Large intestine (tissue), 12 donors: ENCODE measurements at places on chromosomes 6 and 20. TPM values are rescaled to one million over a fixed set of nuclear protein-coding genes. Genes with fewer than 3 reads are reported as not detected.

CTCFL gene
- 0.03 TPM for polyA plus RNA-seq

CPXM1 gene
- 28.6 TPM for polyA plus RNA-seq

C6orf15 gene
- polyA plus RNA-seq, result not detected

UST gene
- 2.9 TPM for polyA plus RNA-seq

ATP5F1E gene
- polyA plus RNA-seq, result 115 TPM

GRIK2 gene
- polyA plus RNA-seq, result 3.3 TPM

C6orf163 gene
- polyA plus RNA-seq, result 3.1 TPM

HDGFL1 gene
- polyA plus RNA-seq, result not detected

PSORS1C2 gene
- 0.04 TPM for polyA plus RNA-seq

SLC17A3 gene
- polyA plus RNA-seq, result 0.43 TPM

ZC2HC1B gene
- polyA plus RNA-seq, result not detected

NR2E1 gene
- not detected for polyA plus RNA-seq

DNA sequence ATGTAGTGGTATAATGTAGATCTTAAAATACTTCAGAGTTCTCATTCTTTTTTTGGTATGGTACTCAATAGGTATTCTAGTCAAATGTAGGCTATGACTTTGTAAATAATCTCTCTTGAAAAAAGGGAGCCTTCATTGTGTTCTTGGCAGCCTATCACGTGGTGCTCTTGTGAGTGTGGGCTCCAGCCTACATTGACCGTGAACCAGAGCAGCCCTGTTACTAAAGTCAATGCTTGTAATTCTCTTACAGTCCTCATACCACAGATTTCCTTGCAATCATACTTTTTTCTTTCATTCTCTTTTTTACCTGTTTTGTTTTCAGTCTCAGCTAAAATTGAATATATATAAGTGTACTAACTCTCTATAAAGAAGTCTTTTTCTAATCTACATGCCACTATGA is 31.1 kb downstream of the ARID1B start:
- no peaks in the 10 kb centered on the region for H3K27me3 ChIP-seq
- H3K27ac ChIP-seq, result no peak overlapping the region
- H3K4me1 ChIP-seq, result peaks cover 2% of the 10 kb centered on the region

DNA sequence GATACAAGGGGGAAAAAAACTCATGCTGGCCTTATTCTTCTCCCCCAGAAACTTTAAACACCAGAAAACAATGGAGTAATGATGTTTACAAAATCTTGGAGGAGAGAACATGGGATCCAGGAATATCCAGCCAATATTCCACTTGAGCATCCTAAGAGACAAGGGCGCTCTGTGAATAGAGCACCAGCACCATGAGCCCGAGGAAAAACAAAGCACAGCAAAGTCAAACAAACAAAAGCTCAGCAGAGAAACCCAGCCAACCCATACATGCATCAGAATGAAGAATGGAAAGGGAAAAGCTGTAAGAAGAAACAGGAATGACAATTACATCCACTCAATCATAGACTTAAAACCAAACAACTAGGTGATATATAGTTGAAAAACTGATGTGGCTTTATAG is 4.6 kb upstream of the NAA20 start:
- H3K4me1 ChIP-seq, result peaks cover 14% of the 10 kb centered on the region
- no peak overlapping the region for H3K27ac ChIP-seq
- no peak for DNase-seq

GRCh38 chr20:51375561-51375960 is 167.0 kb downstream of the NFATC2 start:
- H3K4me3 ChIP-seq, result no peak overlapping the region
- no peaks in the 10 kb centered on the region for H3K36me3 ChIP-seq
- no peaks in the 10 kb centered on the region for H3K27me3 ChIP-seq
- H3K27ac ChIP-seq, result no peak overlapping the region

GRCh38 chr6:37979392-37980221 is 160.1 kb downstream of the ZFAND3 start:
- no peak overlapping the region for H3K27ac ChIP-seq
- H3K4me3 ChIP-seq, result no peak overlapping the region
- no peak for DNase-seq
- peaks cover 3% of the 10 kb centered on the region for H3K4me1 ChIP-seq
- no peaks in the 10 kb centered on the region for H3K27me3 ChIP-seq

- H3K27ac ChIP-seq, result no peak overlapping the region
- no peaks in the 10 kb centered on the region for H3K36me3 ChIP-seq
- no peak for DNase-seq
- no peaks in the 10 kb centered on the region for H3K4me1 ChIP-seq
- no peak overlapping the region for H3K4me3 ChIP-seq
- no peaks in the 10 kb centered on the region for H3K27me3 ChIP-seq
Measured at GRCh38 chr20:60993433-60994044, 258.5 kb upstream of the CDH4 start.

- no peaks in the 10 kb centered on the region for H3K4me1 ChIP-seq
- H3K36me3 ChIP-seq, result no peaks in the 10 kb centered on the region
- no peaks in the 10 kb centered on the region for H3K27me3 ChIP-seq
- no peak overlapping the region for H3K27ac ChIP-seq
- no peak overlapping the region for H3K4me3 ChIP-seq
Measured at GRCh38 chr6:165571721-165572132, 91.3 kb downstream of the PDE10A start.

DNA sequence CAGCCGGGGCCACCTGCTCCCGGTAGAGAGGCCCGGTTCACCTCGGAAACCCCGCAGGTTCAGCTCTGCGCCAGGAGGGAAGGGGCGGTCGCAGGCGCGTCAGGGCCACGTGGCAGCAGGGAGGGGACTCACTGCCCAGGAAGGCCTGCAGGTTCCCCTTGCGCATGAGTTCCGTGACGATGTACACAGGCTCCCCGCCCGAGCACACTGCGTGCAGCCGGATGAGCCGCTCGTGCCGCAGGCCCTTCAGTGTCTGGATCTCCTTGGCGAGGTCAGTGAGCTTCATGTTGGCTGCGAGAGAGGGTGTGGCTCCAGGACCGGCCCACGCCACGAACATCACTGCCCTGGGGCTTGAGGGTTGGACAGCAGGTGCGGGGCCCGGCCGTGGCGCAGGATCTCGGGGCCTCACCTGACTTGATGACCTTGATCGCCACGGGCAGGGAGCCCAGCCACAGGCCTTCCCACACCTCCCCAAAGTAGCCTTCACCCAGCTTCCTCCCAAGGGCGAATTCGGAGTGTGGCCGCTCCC is 4.9 kb upstream of the PTK6 start:
- H3K27ac ChIP-seq, result no peak overlapping the region
- peaks cover 27% of the 10 kb centered on the region for H3K4me1 ChIP-seq

GRCh38 chr20:10381477-10381876 is 52.5 kb downstream of the MKKS start:
- H3K4me3 ChIP-seq, result no peak overlapping the region
- no peaks in the 10 kb centered on the region for H3K36me3 ChIP-seq
- H3K27ac ChIP-seq, result no peak overlapping the region
- no peaks in the 10 kb centered on the region for H3K4me1 ChIP-seq
- no peak for DNase-seq
- no peaks in the 10 kb centered on the region for H3K27me3 ChIP-seq

GRCh38 chr6:123901436-123901835 is 97.8 kb downstream of the NKAIN2 start:
- no peak overlapping the region for H3K4me3 ChIP-seq
- H3K27ac ChIP-seq, result no peak overlapping the region
- DNase-seq, result no peak
- H3K27me3 ChIP-seq, result no peaks in the 10 kb centered on the region
- H3K36me3 ChIP-seq, result no peaks in the 10 kb centered on the region
- H3K4me1 ChIP-seq, result no peaks in the 10 kb centered on the region

DNA sequence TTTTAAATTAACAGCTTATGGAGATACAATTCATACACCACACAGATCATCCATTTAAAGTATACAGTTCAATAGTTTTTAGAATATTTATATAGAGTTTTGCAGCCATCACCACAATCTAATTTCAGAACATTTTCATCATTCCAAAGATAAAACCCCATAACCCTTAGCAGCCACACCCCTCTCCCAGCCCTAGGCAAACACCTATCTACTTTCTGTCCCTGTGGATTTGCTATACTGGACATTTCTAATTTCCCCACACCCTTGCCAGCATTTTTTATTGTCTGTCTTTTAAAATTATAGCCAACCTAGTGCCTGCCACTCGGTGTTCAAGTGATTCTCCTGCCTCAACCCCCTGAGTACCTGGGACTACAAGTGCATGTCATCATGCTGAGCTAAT is 23.0 kb upstream of the AKAP7 start:
- no peak overlapping the region for H3K4me3 ChIP-seq
- H3K4me1 ChIP-seq, result peaks cover 2% of the 10 kb centered on the region
- DNase-seq, result no peak
- H3K27me3 ChIP-seq, result no peaks in the 10 kb centered on the region
- H3K36me3 ChIP-seq, result no peaks in the 10 kb centered on the region

DNA sequence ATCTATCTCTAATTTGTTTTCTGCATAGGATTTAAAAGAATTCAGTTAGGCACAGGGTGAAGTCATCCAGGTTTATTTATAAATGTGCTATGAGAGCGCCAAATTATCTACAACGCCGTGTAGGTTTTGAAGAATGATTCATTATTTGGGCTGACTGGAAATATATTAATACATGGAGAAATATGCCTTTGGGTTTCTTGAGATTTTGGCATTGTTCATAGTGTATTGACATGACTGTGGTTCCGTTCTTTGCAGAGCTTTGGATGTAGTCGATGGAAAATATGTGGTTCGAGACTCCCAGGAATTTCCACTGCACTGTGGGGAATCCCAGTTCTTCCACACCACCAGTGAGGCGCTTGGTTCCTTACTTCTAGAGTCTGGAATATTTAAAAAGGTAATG is 90.9 kb downstream of the CRYBG1 start:
- no peak overlapping the region for H3K4me3 ChIP-seq
- peaks cover 3% of the 10 kb centered on the region for H3K4me1 ChIP-seq
- no peaks in the 10 kb centered on the region for H3K36me3 ChIP-seq
- no peak overlapping the region for H3K27ac ChIP-seq

GRCh38 chr6:101799531-101799930 is 406.0 kb downstream of the GRIK2 start:
- no peak for DNase-seq
- no peaks in the 10 kb centered on the region for H3K4me1 ChIP-seq
- H3K27me3 ChIP-seq, result no peaks in the 10 kb centered on the region
- H3K4me3 ChIP-seq, result no peak overlapping the region
- H3K36me3 ChIP-seq, result no peaks in the 10 kb centered on the region
- no peak overlapping the region for H3K27ac ChIP-seq
